NCI-H1105 treated with DMSO at 0.1 percent for 48 hours (cell line): ENCODE measurements at places on chromosomes 13 and 19.
A peak's percentile ranks its signal among the peaks of the same experiment; 100 is the strongest.

DNA sequence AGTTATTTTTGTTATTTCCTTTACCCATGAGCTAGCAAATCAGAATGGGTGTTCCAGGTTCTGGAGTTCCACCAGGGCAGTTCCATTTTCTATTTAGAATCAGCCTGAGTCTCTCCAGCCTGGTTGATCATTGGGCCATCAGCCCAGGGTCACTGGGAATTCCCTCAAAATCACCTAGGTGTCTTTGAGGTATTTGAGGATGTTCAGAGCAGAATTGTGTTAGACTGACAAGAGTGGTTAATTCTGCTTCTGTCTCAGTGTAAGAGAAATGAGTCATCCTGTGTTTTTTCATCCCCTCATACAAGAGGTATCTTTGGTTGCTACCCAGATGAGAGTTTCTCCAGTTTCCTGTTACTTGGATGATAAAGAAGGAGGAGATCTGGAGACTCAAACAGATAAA is 11.7 kb downstream of the ZNF66 start:
- no peak for DNase-seq

DNA sequence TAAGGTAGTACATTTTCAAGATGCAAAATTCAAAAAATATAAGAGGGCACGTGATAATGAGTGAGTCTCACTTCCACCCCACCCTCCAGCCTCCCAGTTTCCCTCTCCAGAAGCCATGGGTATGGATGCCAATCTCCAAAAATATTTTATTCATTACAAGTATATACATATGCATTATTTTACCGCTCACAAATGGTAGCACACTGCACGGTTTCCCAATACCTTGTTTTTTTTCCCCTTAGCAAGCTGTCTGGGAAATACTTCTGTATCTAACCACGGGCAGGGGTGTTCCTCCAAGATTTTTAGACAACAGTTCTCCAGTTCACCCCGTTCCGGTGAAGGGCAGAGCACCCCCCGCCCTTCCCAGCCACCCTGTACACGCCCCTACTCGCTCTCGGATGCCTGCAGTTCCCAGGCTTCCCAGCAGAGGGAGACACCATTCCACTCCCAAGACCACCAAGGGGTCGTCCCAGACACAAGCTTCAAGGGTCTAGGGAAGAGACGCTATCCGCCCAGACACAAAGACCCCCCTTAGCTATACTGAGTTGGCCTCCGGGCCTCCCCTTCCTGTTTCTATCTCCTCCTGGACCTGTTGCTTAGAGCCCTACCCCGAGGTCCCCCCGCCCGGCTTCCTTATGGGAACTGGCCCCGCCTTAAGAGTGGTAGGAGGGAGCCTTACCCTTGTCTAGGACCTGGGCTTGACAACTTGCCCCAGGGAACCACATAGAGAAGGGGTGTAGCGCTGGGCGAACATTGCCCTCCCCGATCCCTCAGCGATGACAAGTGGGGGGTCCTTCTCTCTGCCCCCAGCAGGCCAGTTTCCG is 1.1 kb upstream of the FXYD3 start:
- DNase-seq, result peak; percentile 40

GRCh38 chr13:111262281-111262680 is 58.2 kb upstream of the TEX29 start:
- no peak for DNase-seq

- no peak for DNase-seq
These were observed 11.1 kb downstream of the GRAMD1A start for GRCh38 chr19:35011091-35011689.

DNA sequence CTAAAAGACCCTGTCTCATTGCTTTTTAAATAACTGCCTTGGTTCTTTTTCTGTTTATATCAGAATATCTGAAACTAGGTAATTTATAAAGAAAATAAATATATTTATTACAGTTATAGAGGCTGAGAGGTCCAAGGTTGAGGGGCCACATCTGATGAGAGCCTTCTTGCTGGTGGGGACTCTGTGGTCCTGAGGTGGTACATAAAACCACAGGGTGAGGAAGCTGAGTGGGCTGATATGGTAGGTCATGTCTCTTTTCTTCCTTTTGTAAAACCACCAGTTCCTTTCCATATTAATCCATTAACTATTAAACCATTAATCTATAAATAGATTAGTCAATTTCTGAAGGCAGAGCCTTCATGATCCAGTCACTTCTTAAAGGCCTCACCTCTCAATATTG is 109.5 kb upstream of the SPRY2 start:
- no peak for DNase-seq

- DNase-seq, result peak; percentile 34
These were observed 34.2 kb upstream of the PNMA8B start for GRCh38 chr19:46529622-46530451.

DNA sequence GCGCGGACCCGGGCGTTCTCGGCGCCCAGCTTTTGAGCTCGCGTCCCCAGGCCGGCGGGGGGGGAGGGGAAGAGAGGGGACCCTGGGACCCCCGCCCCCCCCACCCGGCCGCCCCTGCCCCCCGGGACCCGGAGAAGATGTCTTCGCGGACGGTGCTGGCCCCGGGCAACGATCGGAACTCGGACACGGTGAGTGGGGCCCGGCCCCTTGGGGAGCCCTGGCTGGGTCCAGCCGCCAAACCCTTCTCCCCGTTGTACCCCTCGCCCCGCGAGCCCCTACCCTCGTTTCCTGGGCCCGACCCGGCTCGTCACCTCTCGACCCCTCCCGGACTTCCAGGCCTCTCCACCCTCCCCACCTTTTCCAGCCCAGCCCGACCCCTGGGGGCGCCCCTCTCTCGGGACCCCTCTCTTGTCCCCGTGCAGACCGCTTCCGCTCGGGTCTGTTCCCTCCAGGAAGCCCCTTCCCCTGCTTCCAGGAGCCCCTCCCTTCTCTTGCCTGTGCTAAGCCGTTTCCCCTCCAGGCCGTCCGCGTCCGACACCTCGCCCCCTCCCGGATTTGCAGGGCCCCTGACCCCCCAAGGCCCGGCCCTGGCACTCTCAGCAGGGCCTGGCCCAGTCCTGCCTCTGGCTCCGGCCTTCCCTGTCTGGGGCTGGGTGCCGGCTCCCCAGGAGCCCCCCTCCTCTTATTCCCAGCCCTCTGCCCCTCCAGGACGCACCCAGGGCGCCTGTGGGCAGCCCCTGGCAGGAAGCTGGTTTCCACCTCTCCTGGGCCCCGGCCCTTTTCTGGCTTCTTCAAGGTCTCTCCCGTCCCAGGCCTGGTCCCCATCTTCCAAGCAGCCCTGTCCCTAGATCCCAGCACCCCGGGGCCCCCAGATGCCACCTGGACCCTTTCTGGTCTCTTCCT is 632 bp downstream of the MARK4 start:
- no peak for DNase-seq

DNA sequence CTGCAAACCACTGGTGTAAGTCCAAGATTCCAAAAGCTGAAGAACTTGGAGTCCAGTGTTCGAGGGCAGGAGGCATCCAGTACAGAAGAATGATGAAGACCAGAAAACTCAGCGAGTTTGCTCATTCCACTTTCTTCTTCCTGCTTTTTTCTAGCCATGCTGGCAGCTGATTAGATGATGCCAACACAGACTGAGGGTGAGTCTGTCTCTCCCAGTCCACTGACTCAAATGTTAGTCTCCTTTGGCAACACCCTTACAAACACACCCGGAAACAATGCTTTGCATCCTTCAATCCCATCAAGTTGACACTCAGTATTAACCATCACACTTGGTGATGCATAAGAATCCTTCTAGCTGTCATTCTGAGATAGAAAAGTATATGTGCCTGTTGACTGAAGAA is 1504.6 kb downstream of the EFNB2 start:
- DNase-seq, result no peak
